NCI-H2029 (cell line): ENCODE measurements at places on chromosomes 3 and 15.
A peak's percentile ranks its signal among the peaks of the same experiment; 100 is the strongest.

- DNase-seq, result peak; percentile 33
Measured at GRCh38 chr3:62051506-62051905, 321.8 kb downstream of the FEZF2 start.

GRCh38 chr15:74291101-74292071 is 55.3 kb downstream of the CCDC33 start:
- no peak for DNase-seq

- DNase-seq, result no peak
Measured at GRCh38 chr3:188229177-188229576, 75.2 kb downstream of the LPP start.

DNA sequence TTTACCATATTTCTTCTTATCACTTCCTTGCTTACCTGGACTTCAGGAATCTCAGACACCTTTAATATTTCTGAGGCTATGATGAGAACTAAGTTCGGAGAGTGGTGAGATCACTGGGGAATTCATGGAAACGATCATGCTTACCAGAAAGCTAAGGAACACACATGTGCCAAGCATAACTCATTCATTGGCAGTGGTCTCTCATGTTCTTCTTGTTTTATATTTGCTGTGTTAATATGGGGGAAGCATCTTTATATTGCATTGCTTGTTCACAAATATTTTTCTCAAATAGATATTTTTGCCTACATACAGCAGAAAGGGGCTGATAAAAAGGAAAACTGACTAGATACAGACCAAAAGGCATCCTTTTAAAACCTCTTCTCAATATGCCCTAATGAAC is 55.8 kb downstream of the COL6A6 start:
- DNase-seq, result no peak

DNA sequence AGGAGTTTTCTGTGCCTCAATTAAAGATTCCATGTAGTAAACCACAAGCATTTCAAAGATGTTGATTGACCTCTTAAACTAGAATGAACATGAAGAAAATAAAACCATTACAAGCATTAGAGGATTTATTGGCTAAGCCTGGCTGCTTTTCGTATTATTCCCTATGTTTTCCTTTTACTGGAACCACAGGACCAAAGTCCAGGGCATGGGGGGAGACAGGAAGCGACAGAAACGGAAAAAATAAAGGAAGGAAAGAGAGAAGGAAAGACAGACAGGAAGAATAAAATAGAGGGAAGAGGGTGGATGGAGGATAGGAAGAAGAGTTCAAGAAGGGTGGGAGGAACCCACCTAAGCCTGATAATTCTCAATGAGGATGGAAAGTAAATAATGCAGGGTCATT is 169.9 kb downstream of the SHQ1 start:
- DNase-seq, result no peak

- no peak for DNase-seq
Measured at GRCh38 chr15:36301947-36302346, 277.5 kb upstream of the CDIN1 start.

DNA sequence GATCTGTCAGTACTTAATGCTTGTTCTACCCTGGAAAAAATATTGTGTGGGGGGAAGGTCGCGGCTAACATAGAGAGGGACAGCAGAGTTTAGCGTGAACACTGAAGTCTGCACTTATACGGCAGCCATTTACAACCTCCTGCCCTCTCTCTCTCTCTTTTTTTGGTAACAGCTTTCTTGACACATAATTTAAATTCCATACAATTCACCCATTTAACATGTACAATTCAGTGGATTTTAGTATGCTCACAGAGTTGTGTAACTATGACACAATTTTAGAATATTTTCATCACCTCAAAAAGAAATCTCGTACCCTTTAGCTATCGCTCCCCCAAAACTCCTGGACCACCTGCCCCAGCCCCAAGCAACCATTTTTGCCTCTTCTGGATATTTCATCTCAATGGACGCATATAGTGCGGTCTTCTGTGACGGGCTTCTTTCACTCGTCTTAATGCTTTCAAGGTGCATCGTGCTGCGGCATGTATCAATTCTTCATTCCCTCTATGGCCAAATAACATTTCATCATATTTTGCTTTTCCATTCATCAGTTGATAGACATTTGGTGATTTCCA is 141.8 kb downstream of the XXYLT1 start:
- DNase-seq, result no peak

DNA sequence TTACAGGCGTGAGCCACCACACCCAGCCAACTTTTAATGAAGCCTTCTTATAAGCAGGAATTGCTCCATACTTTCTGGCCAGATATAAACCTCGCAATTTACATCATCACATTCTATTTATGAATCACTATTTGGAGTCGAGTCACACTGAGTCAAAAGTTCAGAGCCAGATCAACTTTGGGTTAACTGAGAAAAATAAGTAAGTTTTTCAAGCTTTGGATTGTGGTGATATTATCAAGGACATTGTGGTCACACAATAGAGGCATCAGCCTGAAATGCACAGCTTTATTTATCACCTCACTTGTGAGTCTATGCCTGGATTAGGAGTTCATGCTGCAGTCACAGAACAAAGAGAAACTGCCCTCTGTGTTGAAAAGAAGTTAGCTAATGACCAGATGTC is 1163.5 kb downstream of the ROBO1 start:
- no peak for DNase-seq

GRCh38 chr15:50906954-50907600 is 1.4 kb upstream of the AP4E1 start:
- DNase-seq, result no peak

DNA sequence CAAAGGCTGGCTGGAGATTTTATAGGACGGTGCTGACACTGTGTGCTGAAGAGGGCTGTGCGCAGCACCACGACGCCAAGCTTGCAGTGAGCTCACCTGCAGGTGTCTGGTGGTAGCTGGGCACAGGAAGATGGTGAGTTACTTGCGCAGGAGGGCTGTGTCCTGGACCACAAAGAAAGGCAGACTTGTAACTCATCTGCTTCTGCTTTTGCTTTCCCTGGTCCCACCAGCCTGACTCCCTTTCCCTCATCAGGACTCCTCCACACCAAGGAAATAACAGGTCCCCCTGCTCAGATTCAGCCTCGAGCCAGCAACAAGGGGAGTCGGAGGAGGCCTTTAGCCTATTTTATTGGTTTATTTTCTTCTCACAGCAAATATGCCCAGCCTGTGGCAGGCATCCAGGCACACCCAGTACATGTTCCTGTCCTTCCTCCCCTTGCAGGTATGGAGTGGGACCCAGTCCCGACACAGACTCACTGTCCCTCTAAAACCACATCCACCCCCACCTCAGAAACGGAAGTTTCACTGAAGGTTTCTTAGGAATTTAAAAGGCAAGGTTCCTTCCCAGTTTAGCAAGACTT is 35.6 kb upstream of the FLNB start:
- DNase-seq, result no peak

DNA sequence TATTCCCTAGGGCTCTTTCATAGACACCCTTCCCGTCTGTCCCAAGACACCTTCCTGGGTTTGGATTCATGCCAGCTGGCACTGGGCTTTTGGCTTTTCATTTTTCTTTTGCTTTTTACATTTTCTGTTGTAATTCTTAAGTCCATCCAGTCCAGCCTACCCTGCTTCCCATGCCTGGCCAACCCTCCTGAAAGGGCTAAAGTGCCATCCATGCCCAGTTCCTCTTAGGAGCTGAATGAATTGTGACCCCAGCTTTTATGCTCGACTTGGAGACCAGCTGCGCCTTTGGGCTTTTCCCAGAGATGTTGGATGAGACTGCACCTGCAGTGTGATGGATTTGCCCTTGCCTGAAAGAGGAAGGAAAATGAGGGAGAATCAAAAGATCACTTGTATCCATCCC is 25.8 kb downstream of the LRRN1 start:
- no peak for DNase-seq

DNA sequence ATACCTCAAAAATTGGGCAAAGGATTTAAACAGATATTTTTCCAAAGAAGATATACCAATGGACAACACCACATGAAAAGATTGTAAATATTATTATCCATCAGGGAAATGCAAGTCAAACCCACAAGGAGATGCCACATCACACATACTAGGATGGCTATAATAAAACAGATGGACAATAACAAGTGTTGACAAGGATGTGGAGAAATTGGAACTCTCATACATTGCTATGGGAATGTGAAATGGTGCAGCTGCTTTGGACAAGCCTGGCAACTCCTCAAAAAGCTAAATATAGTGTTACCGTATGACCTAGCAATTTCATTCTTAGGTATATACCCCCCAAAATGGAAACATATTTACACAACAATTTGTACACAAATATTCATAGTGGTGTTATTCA is 59.3 kb downstream of the PPCDC start:
- DNase-seq, result no peak
